Fibroblast of the conjunctiva (primary cell): ENCODE measurements at places on chromosomes 4 and X.

DNA sequence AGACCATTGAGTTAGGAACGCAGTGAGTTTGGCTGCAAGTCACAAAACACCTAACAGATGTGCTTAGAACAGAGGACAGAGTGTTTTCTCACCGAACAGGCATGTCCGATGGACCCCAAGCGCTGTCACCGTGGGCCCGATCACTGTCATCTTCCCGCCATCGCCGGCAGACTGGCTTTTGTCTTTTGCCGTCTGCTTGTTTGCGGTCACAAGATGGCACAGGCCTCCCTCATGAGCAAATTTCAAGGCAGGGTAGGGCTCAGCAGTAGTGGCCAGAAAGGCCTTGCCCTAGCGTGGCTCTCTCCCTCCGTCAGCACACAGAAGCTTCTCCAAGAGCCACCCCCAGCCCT lies 21.4 kb upstream of the MRFAP1 start:
- no peak for DNase-seq

GRCh38 chrX:8090482-8090881 lies 80.6 kb downstream of the VCX2 start:
- no peak for DNase-seq

DNA sequence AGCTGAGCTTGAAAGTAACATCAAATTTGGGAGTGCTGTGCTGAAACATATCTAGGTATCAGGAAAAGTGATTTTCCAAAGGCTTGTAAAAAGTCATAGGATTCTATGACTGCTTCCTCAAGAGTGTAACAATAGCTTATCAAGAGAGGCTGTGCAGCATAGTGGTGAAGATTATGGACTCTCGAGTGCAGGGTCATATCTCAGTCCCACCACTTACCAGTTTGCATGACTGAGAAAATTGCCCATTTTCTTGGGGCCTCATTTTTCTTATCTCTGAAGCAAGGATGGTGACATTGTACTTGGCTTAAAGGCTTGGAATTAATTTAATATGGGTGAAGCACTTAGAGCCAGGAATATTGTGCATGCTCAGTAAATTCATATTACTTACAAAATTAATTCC lies 57.2 kb downstream of the AFF1 start:
- no peak for DNase-seq

DNA sequence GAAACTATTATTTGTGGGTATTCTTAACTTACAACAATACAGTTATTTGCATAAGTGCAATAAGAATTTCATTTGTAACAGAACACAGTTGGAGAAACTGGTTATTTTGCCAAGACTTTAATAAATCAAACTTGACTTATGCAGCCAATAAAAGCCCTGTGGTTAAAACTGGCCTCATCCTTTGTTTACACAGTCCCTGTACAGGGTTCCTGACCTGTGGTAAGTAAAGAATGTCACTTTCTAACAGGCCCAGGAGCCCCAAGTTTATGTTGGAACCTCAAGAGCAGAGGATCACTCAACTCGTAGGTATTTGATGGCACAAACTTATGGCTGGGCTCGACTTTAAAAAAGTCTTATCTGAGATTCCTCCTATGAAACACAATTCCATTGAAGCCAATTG lies 88.6 kb upstream of the PTCHD1 start:
- DNase-seq, result no peak

GRCh38 chrX:132532913-132533312 lies 44.1 kb upstream of the MBNL3 start:
- DNase-seq, result no peak

DNA sequence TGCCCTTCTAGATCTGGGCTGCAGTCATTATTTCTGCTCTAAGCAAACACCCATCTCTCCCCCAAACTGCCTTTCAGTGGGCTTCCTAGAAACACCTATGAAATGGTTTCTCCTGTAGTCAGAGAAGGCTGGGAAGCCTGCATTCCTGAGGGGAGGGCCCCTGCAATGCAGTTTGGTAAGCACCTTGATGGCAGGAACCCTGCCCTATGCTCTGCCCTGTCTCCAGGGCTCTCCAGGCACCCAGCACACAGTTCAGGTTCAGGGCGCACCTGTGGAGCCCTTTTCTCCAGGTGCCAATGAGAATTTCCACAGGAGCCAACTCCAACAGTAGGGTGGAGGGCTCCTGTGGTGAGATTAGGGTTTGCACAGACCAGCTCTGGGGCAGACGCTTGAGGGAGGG lies 69.1 kb upstream of the FBXW7 start:
- DNase-seq, result no peak

DNA sequence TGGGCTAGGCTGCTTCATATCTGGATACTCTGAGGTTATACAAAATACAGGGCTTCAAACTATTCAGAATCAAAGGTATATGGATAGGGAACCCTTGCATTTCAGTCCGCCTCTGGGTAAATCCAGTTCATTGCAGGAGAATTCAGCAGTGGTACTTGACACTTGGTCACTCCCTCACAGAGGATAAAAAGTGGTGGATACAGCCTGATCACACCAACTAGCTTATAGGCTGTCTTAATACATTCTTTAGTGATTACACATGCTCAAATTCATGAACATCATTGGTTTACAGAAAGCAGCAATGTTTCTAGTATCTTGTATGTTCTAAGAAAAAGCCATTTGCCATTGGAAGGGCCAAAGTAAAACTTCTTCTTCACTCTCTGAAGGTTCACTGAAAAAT lies 104.8 kb upstream of the PDE5A start:
- no peak for DNase-seq

DNA sequence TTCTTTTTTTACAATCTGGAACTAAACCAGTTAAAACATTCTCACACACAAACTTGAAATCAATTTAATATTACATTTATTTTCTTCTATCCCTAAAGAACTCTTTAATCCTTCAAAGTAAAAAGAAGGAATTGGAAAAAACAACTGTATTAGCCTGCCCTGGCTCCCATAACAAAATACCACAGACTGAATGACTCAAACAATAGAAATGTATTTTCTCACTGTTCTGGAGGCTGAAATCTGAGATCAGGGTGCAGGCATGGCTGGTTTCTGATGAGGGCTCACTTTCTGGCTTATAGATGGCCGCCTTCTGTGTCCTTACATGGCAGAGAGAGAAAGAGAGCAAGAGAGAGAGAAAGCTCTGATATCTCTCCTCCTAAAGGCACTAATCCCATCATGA lies 149.4 kb downstream of the PDGFRA start:
- no peak for DNase-seq

- peak; percentile 81 for DNase-seq
Observed at GRCh38 chr4:14853176-14853943, 148.9 kb upstream of the CPEB2 start.

- DNase-seq, result no peak
Observed at GRCh38 chrX:14939644-14940043, 66.4 kb downstream of the MOSPD2 start.

- no peak for DNase-seq
Observed at GRCh38 chrX:119518371-119518770, 46.8 kb downstream of the STEEP1 start.

DNA sequence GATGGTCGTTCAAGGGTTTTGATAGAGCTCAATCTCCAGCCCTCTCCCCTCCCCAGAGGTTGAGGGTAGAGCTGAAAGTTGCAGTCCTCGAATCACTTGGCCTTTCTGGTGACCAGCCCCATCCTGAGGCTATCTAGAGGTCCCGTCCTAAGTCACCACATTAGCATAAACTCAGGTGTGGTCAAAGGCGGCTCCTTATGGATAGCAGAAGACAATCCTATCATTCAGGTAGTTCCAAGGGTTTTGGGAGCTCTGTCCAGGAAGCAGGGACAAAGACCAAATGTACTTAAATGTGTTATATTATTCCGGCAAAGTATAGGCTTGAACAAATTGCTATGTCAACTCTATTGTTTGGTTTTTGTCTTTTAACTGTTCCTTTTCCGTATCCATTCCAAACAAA lies 30.6 kb downstream of the PDK3 start:
- no peak for DNase-seq

GRCh38 chr4:159606835-159607234 lies 504.0 kb downstream of the RAPGEF2 start:
- DNase-seq, result no peak

DNA sequence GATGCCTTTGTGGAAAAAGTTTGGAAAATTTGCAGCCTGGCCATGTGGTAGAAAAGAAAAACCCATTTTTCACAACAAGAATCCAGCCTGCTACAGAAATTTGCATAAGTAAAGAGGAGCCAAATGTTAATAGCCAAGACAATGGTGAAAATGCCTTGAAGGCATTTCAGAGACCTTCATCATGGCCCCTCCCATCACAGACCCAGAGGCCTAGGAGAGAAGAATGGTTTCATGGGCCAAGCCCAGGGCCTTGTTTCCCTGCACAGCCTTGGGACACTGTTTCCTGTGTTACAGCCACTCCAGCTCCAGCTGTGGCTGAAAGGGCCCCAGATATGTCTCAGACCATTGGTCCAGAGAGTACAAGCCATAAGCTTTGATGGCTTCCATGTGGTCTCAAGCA lies 101.4 kb upstream of the LINC00632 start:
- no peak for DNase-seq

- no peak for DNase-seq
Observed at GRCh38 chrX:44569122-44569521, 26.5 kb upstream of the FUNDC1 start.

DNA sequence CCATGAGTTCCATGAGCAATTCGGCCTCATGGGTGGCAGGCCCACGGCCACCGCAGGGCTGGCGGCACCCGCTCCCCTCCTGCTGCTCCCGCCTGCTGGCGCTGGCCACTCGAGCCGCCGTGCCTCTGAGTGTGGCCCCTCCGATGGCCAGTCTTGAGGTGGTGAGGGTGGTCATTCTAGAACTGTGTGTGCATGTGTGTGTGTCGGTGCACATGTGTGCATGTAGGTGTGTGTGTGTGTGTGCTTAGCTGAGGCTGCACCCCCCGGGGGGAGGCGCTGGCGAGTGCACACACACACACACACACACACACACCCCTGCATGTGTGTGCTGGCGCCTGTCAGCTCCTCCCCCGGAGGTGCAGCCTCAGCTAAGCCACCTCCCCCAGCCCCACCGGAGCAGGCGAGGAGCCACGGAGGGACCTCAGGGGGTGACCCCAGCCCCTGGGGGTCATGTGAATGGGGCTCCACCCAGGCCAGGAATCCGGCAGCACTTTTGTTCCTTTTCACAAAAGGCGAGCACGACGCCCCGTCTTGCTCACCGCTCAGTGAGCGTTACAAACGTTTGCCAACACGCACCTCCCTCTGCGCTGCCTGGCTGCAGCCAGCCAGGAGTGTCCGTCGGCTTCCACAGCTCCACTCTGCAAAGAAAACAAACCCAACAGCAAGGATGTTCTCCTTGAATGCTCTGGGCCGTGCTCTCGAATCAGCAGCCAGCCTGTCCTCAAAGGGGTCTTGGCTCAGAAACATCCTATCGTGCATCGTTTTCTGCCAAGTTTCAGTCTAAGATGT lies 29.9 kb downstream of the FGFRL1 start:
- peak; percentile 72 for DNase-seq
